ENCODE measurements at places on chromosomes 2 and 18. TPM values are rescaled to one million over a fixed set of nuclear protein-coding genes. Genes with fewer than 3 reads are reported as not detected.

DUSP19 gene
- 8.1 TPM for total RNA-seq

PJVK gene
- total RNA-seq, result 2.2 TPM

C2orf42 gene
- 17.9 TPM for total RNA-seq

DNER gene
- total RNA-seq, result 0.45 TPM

DNA sequence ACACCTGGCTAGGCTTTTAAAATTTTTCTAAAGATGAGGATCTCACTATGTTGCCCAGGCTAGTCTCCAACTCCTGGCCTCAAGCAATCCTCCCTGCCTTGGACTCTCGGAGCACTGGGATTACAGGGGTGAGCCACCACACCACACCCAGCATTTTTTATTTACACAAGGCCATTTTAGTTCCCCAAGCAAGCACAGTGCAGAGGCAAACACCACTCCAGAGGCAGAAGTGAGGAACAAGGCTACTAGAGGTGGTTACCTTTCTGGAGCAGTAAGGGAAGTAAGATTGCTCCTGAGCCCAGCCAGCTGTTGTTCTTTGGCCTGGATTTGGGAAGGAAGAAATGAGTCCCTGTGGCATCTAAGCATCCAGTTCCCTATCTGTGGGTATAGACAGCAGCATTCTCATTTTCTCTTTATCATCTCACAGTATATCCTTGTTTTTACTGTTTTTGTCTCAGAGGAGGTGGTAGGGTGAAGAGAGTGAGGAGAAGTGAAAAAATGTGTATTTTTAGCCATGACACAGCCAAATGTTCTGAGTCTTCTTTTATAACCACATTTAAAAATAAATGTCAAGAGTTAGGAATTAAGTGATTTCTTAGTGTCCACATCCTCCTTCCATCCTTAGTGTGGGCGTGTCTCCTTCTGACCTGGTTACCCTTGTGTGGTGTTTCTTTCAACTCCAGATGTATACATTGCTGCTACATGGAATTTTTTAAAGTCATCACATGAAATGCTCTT is 10.5 kb upstream of the TTC39C start:
- no peak for DNase-seq

GRCh38 chr18:73908323-73908722 is 239.3 kb downstream of the FBXO15 start:
- DNase-seq, result no peak

GRCh38 chr2:217939629-217940245 is 63.1 kb downstream of the TNS1 start:
- peak; percentile 82 for DNase-seq

GRCh38 chr2:35428548-35428947 is 927.0 kb upstream of the CRIM1 start:
- DNase-seq, result no peak

DNA sequence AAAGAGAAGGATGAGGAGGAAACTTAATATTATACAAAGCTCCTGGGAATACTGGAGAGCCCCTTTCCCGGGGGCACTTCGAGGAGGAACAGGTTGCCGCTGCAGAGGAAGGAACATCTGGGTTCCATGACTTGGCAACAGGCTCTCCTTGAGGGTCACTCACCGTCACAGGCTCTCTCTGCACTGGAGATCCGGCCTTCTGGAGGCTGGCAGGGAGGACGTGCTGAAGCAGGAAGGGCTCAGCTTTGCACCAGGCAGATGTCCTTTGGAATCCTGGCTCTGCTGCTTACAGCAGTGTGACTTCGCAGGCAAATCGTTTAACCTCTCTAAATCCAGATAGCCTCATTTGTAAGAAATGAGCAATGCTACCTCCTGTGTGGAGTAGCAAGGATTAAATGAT is 2.9 kb upstream of the DPYSL5 start:
- no peak for DNase-seq

DNA sequence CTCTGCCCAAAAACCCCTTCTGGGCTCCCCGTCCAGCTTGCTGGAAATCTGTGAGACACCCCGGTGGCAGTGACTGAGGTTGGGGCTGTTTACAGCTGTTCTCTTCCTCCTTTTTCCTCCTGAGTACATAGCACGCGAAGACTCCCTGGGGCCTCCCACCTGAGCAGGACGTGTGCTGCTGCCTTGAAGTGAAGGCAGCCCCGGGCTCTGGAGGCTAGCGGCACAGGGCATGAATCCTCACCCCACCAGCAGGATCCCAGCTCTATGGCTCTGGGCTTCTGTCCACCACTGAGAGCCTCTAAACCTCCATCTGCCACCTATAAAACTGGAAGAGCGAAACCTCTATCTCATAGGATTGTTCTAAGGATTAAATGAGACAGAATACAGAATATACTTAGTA is 182.5 kb downstream of the TMEM163 start:
- no peak for DNase-seq

DNA sequence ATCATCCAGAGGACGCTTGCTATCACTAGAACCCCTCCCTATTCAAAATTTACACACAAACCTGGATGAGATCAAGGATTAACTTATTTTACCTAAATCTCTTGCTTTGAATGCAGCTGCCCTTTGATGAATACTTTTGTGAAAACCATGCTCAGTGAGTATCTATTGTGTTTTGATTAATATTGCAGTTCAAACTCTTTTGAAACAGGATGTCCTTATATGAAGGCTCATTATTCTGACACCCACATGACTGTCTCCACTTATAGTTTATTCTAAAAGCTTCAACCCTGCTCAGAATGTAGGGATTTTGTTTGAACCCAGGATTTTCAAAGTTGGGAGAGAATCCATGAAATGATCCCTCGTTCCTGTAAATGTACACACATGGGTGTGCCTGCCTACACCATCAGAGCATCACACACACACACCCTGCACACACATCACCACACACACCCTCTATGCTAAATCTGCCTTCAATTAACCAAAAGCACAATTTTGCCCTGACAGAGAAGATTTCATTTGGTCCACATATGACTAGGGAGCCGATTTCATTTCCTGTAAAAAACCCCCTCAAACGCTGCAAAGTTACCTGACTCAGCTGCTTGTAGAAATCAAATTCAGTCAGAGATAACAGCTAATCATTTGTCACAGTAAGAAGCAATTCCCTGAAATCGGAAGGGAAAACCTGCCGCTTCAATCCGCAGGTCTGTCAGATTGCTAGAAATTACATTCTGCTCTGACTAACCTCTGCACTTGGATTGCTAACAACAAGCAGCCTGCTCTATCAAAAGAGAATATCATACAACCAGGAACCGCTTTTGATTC is 65.2 kb downstream of the ZEB2 start:
- no peak for DNase-seq

- peak; percentile 85 for DNase-seq
Observed at GRCh38 chr2:54673501-54673998, 49.9 kb upstream of the EML6 start.

GRCh38 chr2:3204031-3204821 is 173.4 kb downstream of the EIPR1 start:
- DNase-seq, result no peak

DNA sequence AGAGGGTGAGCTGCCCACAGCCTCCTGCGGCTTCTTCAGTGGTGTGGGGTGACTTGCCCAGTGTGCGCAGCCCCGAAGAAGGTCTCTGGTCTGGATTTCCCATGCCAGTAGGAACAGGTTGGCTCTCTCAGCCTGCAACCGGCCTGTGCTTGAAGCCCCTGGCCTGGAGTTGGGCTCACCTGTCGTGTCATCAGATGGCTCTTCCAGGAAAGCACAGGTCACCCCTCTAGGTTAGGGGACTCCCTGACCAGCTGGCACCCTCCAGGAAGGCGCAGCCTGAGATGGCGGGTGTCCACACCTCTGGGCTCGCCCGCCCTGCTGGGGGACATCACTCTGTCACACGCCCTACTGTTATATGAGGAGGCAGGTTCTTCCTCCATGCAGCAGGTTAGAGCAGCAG is 179.8 kb downstream of the SEPTIN10 start:
- peak; percentile 59 for DNase-seq
